ENCODE measurements at places on chromosomes 4 and X. TPM values are rescaled to one million over a fixed set of nuclear protein-coding genes. Genes with fewer than 3 reads are reported as not detected.

The BMP3 gene
- total RNA-seq, result 0.09 TPM

The UNC5C gene
- total RNA-seq, result 1.8 TPM

DNA sequence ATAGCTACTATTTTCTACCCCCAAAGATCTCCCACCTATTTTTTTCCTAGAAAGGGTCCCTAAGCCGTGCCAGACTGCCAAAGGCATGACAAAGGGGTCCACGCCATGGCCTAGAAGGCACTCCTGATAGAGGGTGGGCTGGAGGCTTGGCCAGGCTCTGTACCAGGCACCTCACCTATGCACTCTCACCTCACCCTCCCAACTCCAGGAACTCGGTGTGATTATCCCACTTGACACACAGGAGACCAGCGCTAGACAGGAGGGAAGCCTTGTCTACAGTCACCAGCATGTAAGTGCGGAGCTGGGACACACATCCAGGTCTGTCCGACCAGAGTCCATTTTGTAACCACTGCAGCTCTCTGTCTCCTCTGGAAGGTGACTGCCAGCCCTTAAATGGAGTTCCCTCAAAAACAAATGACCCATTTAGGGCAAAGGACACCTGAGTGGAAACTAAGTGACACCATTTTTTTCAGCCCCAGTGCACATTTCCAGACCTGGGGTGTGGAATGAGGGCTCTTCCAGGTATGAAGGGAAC lies 106.4 kb downstream of the RTL5 start:
- DNase-seq, result no peak

GRCh38 chr4:118981839-118982381 lies 93.3 kb downstream of the SYNPO2 start:
- peak; percentile 54 for DNase-seq

- DNase-seq, result no peak
Measured at GRCh38 chr4:74544655-74545361, 99.9 kb downstream of the AREG start.

- DNase-seq, result no peak
Measured at GRCh38 chr4:58962424-58962823, 1852.2 kb upstream of the IGFBP7 start.
